ENCODE measurements at places on chromosomes 5 and 9.
A peak's percentile ranks its signal among the peaks of the same experiment; 100 is the strongest.

DNA sequence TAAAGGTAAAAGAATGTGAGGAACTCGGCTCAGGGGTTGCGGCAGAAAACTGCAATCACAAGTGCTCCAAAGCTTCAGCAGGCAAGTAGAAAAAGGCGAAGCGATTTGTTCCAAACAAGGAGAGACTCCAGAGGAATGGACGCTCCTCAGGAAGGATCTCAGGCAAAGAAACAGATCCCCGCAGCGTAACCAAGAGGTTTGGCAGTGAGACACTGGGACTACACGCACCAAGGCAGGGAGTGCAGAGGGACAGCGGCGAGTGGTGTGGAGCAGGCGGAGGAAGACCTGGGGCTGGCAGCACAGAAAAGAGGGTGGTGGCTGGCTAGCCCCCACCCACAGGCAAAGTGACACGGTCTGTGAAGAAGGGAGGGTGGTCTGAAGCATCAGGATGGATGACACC, 54.7 kb upstream of the GOLPH3 start:
- DNase-seq = no peak

GRCh38 chr9:83511051-83511450, 27.1 kb downstream of the FRMD3 start:
- no peak for DNase-seq

DNA sequence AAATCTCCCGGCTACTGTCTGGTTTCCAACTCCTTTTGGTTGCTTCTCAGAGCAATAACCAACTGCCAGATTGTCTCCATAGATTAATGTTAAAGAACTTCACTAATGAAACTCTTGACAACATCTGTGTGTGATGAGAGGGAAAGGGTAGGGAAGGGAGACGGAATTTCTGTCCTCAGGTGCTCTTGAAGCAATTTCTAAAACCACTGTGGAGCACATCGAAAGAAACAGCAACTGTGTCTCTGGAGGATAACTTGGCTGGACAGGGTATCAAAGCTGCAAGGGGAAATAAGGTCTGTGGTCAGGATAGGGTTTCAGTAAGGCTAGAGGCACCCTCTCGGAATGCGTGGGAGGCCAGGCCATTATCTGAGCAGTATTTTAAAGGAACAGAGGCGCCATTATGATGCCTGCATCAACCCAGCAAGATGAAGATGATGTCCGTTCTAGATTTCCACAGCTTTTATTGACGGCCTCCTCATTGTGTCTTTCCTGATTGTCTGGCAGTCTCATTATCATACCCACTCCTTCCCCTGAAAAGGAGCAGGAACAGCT, 76.6 kb downstream of the RORB start:
- DNase-seq = no peak

DNA sequence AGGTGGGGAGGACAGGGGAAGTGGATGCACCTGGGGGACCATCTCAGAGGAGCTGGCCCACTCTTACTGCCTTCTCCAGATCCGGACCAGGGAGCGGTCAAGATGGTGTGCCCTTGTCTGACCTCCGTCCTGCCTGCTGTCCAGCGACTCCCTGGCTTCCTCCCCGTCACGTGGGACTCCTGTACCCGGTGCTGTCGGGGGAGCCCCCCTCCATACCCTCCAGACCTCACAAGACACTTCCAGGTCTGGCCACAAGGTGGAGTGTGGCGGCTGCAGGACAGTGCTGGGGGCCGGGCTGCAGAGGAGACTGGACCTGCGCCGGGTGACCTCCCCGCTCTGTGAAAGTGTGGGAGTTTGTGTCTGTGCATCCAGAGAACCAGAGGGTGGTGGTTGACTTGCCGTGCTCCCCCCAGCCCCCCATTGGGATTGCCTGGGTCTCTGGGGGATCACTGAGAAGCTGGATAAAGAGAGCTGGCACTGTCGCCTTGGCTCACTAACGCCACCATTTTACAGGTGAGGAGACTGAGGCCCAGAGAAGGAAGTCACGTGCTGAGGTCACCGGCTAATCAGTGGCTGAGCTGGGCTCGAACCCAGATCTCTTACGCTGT, 1.9 kb upstream of the CRB2 start:
- peak; percentile 15 for DNase-seq

DNA sequence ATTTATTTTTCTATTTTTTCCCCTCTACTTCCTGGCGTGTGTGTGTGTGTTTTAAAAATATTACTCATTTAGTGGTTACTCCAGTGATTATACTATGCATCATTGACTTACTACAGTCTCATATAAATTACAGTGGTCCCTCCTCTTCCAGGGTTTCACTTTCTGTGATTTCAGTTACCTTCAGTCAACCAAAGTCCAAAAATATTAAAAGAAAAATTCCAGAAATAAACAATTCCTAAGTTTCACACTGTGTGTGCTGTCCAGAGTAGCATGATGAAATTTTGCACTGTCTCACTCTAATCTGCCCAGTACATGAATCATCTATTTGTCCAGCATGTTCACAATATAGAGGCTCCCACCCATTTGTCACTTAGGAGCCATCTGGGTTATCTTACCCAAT, 47.4 kb upstream of the CCDC112 start:
- DNase-seq = no peak

DNA sequence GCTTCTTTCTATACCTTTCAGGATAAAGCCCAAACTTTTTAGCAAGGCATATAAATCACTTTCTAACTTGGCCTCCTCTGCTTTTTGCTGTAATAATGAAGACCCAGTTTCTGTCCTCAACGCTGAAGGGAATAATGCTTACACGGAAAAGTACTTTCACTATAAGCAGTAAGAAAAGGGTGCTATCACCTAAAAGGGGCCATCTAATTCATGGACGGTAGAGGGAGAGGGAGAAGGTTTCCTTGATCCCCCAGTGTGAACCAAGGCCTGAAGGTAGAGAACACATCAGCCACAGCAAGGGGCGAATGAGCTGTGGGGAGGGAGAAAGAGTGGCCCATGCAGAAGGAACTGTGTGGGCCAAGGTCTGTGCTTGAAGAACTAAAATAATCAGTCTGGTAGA, 417.7 kb upstream of the CLINT1 start:
- no peak for DNase-seq

GRCh38 chr5:132689513-132689912, 15.7 kb downstream of the IL4 start:
- no peak for DNase-seq

Measured in activated T-helper 9 cell treated with anti-CD3 and anti-CD28 coated beads, Interleukin-2, amount 50 U/mL, for 16 hours (primary cell).